ENCODE measurements at places on chromosomes 1 and 21. TPM values are rescaled to one million over a fixed set of nuclear protein-coding genes. Genes with fewer than 3 reads are reported as not detected.

Gene SYT11
- total RNA-seq, result 25.2 TPM

Gene NPHS2
- not detected for total RNA-seq

Gene PWP2
- 10.8 TPM for total RNA-seq

Gene UBE2U
- not detected for total RNA-seq

Gene PRR9
- not detected for total RNA-seq

GRCh38 chr1:2956576-2956975, 64.7 kb upstream of the ACTRT2 start:
- DNase-seq, result no peak

DNA sequence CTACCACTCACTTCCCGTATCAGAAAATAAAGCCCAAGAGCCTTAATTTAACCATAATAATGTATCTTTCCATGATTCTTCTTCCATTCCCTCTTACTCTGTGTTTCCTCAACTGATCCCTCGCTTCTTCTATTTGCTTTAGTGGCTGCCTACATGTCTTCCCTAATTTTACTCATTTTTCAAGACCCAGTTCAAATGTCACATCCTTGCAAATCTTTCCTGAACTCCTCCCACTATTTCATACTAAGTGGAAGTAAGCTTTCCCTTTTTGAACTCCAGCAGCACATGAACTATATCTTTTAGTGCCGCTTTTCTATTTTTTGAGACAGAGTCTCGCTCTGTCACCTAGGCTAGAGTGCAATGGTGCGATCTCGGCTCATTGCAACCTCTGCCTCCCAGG, 3.8 kb upstream of the NFYC start:
- no peak for DNase-seq

DNA sequence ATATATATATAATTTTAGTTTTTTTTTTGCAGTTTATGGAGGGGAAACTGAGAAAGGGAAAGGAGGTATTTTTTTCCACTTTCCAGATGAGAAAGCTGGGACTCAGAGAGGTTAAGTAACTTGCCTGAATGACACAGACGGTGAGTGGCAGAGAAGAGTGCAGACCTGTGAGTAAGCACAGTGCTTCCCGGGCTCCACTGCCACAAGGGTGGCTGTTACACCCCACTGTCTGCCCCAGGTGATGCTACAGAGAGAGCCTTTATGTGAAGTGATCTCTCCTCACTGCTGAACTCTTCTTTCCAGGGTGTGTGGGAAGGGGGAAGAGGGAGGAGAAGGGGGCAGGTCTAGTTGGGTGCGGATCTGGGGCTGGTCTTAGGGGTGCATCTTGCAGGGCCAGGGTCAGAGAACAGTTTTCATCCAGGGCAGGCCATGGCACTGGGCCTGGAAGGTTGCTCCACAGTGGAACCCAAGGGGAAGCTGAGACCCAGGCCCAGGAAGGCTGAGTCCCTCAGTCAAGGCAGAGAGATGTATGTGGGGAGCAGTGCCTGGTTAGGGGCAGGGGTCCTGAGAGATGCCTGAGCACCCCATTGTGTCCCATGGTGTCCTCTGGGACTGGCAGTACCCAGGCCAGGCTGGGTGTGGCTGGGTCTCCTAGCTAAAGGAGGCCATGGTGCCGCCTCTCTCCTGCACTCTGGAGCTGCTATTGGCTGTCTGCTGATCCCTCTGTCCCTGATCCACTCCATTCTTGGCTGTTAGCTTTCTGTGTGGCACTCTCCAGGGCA, 357.5 kb downstream of the PTPRU start:
- peak; percentile 55 for DNase-seq

DNA sequence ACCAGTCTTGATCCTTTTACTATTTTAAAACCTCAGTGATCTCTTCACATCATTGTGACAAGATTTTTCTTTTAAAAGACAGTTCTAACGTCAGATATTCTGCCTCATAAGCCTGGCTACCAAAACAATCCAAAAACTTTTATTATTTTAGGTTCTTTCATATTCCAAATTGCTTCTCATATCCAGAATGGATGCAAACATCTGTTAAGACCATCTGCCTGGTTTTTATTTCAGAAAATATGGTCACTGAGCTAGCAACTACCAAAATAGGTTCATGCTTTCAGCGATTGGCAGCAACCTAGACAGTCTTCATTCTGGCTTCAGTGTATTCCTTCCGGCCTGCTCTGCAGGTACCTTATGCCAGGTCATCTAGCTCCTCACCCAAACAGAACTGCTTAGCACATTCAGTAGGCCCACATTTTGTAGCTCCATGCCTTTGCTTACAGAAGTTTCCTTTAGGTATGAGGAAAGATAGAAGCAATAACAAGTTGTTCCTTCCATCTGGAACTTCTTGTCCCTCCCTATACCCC, 59.0 kb upstream of the CACYBP start:
- DNase-seq, result no peak

- DNase-seq, result no peak
Measured at GRCh38 chr1:213984387-213985208, 3.2 kb upstream of the PROX1 start.

DNA sequence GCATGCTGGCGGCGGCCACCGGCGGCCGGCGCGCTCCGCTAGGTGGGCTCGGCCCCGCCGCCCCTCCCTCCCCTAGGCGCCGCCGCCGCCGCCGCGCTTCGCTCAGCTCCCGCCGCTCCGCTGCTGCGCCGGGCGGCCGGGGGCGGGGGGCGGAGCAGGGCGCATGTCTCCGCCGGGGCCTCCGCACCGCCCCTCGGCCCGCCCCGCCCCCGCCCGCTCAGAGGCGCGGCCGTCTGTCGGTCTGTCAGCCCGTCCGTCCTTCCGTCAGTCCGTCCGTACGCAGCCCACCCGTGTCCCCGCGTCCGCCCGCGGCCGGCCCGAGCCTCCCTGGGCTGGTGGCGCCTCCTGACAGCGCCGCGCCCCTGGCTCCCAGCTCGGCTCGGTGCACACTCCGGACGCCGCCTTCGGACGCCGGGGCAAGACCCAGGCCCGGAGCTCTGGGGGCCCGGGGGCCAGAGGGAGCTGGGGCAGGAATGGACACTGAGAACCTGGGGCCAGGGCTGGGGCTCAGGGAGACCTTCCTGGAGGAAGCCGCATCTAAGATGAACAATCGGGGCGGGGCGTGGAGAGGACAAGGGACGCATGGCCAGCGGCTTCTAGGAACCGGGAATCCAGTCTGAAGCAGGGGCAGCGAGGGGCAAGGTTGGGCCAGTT, at the start of gene GPR153:
Gene GPR153, minus strand, starts transcription at position 138 of the 654 bp plus-strand sequence. CDS start 6,193 bp downstream, outside the sequence.
- DNase-seq, result no peak

DNA sequence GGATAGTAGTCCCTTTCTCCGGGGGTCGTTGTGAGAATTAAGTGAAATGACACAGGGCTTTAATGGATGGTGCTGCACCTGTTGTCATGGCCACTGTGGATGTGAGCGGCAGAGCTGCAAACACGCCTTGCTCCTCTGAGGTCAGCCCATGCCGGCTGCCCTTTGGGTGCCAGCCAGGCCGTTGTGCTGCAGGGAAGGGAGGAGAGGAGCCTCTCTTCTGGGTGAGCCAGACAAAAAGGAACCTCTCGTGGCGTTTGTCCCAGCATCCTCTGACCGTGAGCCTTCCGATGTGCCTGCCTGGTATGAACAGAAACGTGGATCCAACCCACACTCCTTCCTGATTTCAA, 383.0 kb upstream of the VAMP3 start:
- peak; percentile 53 for DNase-seq

DNA sequence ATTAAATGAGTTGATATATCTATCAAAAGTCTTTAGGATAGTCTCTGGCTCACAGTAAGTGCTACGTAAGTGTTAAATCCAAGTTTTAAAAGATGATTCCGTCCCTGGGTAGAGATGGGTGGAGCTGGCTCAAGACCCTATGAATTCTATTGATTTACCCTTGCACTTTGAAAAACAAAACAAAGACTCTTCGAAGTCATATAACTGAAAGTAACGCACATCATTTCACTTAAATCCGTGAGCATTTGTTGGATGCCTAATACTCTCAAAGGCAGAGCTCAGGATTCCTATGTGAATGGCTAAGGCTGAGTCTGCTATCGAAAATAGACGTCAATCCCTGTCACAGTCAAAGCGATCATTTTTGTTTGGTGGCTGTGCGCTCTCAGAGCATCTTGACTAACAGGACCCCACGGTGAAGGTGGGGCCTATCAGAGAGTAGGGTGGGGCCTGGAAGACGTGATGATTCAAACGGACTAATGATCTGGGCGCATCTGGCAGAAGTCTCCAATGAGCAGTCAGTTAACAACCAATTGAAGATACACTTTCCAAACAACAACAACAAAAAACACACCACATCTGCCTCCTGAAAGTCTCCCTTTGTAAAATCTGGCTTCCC, 1.2 kb upstream of the NUCKS1 start:
- DNase-seq, result no peak

DNA sequence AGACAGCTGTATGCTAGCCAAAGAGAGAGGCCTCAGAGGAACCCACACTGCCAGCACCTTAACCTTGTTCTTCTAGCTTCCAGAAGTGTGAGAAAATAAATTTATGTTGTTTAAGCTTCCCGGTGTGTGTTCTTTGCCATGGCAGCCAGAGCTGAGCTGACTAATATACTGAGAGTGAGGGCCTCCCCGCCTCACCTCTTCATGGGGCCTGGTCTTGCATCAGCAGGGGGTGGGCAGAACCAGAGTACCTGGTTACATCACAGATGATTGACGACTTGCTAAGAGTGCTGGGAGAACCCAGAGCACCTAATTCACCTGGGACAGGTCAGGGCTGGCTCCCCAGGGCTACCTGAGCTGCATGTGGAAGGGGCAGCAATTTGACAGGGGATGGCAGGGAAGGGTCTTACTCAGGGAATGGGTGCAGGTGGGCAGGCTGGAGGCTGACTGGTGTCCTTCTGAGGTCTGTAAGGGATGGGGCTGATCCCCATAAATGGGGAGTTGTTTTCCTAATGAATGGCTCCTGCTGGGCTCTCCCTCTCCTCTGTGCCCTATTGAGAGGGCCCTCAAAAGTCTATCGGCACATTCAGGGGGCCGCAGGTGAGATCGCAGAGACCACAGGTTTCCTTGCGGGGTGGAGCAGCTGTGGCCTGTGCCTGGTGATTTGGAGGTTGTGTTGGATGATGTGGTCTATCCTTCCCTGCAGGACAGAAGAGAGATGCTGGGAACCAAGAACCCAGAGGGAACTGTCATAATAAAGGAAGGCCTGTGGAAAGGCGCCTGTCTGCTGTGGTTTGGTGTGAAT, 60.6 kb upstream of the ETV3 start:
- peak; percentile 88 for DNase-seq

- DNase-seq, result no peak
Measured at GRCh38 chr21:29676395-29676794, 263.4 kb downstream of the GRIK1 start.

Measured in esophagus muscularis mucosa (tissue), 4 donors.